ENCODE measurements at places on chromosomes 4 and X. TPM values are rescaled to one million over a fixed set of nuclear protein-coding genes. Genes with fewer than 3 reads are reported as not detected.

- no peaks in the 10 kb centered on the region for H3K36me3 ChIP-seq
- no peak overlapping the region for H3K4me3 ChIP-seq
- DNase-seq, result no peak
- no peak overlapping the region for H3K27ac ChIP-seq
Measured at GRCh38 chr4:143287572-143287923, 49.1 kb upstream of the GAB1 start.

Gene H2AZ1
- 28.8 TPM for total RNA-seq

DNA sequence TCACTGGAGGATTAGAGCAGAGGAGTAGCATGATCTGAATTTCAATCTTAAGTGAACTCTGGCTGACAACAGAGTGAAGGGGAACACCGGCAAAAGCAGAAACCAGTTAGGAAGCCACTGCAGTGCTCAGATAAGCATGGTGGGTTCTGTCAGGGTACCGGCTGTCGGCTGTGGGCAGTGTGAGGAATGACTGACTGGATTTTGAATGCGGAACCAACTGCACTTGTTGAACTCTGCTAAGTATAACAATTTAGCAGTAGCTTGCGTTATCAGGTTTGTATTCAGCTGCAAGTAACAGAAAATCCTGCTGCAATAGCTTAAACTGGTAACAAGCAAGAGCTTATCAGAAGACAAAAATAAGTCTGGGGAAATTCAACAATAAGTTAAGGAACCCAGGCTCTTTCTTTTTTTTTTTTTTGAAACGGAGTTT is 5.2 kb downstream of the HTT start:
- H3K27ac ChIP-seq, result no peak overlapping the region
- no peak overlapping the region for H3K4me3 ChIP-seq
- no peak for DNase-seq
- H3K4me1 ChIP-seq, result peaks cover 22% of the 10 kb centered on the region
- no peaks in the 10 kb centered on the region for H3K36me3 ChIP-seq
- H3K27me3 ChIP-seq, result no peaks in the 10 kb centered on the region

DNA sequence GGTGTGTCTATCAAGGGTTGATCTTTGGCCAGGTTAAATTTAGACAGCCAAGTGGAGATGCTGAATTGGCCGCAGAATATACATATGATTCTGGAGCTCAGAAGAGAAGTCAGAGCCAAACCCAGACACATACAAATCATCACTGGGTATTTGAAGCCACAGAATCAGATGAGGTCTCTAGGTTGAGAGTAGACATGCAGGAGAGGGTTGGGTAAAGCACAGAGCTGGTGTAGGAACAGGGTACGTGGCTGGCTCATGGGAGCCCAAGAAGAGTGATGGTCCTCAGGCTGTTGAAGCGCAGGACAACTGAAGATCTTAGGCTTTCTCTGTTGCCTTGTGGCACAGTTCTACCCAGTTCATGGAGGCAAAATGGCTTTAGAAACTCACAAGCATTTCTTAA is 37.7 kb downstream of the ADAMTS3 start:
- H3K27ac ChIP-seq, result no peak overlapping the region
- no peak overlapping the region for H3K4me3 ChIP-seq
- H3K36me3 ChIP-seq, result no peaks in the 10 kb centered on the region
- no peak for DNase-seq

Gene TRAM1L1
- not detected for total RNA-seq

- DNase-seq, result no peak
- H3K27me3 ChIP-seq, result no peaks in the 10 kb centered on the region
- no peak overlapping the region for H3K4me3 ChIP-seq
- H3K4me1 ChIP-seq, result no peaks in the 10 kb centered on the region
- H3K27ac ChIP-seq, result no peak overlapping the region
- H3K36me3 ChIP-seq, result no peaks in the 10 kb centered on the region
Measured at GRCh38 chr4:5785806-5786680, 75.0 kb downstream of the EVC start.

- no peaks in the 10 kb centered on the region for H3K27me3 ChIP-seq
- no peak overlapping the region for H3K27ac ChIP-seq
- no peaks in the 10 kb centered on the region for H3K36me3 ChIP-seq
- no peaks in the 10 kb centered on the region for H3K4me1 ChIP-seq
Measured at GRCh38 chr4:111802191-111802590, 343.1 kb upstream of the FAM241A start.

DNA sequence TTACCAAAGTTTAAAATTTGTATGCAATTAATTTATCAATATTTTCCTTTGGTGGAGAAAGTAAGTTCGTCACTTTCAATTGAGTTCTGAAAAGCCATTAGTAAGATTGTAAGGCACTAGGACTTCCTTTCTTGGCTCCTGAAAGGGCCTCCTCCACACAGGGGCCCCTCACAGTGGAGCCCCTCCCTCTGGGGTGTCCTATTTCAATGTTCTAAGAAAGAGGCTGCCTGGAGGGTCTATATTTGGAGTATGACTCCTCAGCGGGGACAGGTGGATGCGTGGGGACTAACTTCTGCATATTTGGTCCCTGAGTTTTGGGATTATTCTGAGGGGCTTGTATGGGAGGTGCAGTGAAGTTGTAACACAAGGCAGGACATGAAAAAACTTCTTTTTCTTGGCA is 1.6 kb upstream of the ARMCX4 start:
- no peaks in the 10 kb centered on the region for H3K36me3 ChIP-seq
- no peak for DNase-seq
- H3K4me1 ChIP-seq, result no peaks in the 10 kb centered on the region
- H3K27me3 ChIP-seq, result no peaks in the 10 kb centered on the region
- H3K27ac ChIP-seq, result no peak overlapping the region
- no peak overlapping the region for H3K4me3 ChIP-seq

Gene SLIT2
- total RNA-seq, result 1.3 TPM

GRCh38 chr4:61860376-61860775 is 660.2 kb downstream of the ADGRL3 start:
- H3K4me3 ChIP-seq, result no peak overlapping the region
- no peak overlapping the region for H3K27ac ChIP-seq
- no peaks in the 10 kb centered on the region for H3K27me3 ChIP-seq
- no peaks in the 10 kb centered on the region for H3K36me3 ChIP-seq
- no peaks in the 10 kb centered on the region for H3K4me1 ChIP-seq
- DNase-seq, result no peak

GRCh38 chr4:55103224-55103623 is 22.2 kb downstream of the KDR start:
- H3K27me3 ChIP-seq, result no peaks in the 10 kb centered on the region
- no peaks in the 10 kb centered on the region for H3K4me1 ChIP-seq
- no peak overlapping the region for H3K27ac ChIP-seq
- no peak overlapping the region for H3K4me3 ChIP-seq

DNA sequence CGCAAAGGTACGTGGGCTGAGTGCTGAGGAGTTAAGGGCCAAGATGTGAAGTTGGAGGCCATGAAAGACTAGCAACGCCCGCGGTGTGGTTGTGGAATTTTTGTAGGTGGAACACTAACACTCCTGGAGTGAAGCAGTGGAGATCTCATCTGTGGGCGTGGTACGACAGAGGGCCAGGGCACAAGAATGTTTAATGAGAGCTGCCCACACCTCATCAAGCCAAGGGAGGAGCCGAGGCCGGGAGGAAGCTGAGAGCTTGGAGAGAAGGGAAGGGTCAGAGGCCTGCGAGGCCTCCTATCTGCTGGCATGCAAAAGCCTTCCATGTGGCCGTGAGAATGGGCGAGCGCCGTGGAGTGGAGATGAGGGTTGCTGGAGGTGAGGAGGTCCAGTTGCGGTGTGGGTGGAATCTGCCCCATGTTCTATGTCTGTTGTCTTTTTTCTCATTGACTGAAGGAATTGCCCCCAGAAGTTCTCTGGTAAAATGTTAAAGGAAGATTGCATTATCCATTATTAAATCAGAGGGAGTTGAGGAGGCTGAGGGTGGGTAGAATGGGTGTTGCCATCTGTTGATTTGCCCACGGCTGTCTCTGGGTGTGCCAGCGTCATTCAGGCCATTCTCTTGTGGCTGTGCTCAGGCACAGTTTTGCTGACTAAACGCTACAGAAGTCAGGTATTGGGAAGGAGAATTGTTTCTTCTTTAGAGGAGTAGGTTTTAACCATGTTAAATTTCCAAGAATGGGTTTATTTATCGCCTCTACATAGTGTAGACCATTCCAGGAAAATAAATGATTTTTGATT is 19.8 kb downstream of the SNX25 start:
- H3K36me3 ChIP-seq, result no peaks in the 10 kb centered on the region
- no peaks in the 10 kb centered on the region for H3K4me1 ChIP-seq
- no peak overlapping the region for H3K4me3 ChIP-seq
- no peaks in the 10 kb centered on the region for H3K27me3 ChIP-seq
- no peak overlapping the region for H3K27ac ChIP-seq

GRCh38 chrX:42093756-42094155 is 170.4 kb upstream of the CASK start:
- no peaks in the 10 kb centered on the region for H3K4me1 ChIP-seq
- H3K27me3 ChIP-seq, result no peaks in the 10 kb centered on the region
- H3K4me3 ChIP-seq, result no peak overlapping the region
- no peaks in the 10 kb centered on the region for H3K36me3 ChIP-seq

Gene SOX3
- not detected for total RNA-seq

Gene CCDC110
- 0.50 TPM for total RNA-seq

Gene PHEX
- total RNA-seq, result 0.13 TPM

DNA sequence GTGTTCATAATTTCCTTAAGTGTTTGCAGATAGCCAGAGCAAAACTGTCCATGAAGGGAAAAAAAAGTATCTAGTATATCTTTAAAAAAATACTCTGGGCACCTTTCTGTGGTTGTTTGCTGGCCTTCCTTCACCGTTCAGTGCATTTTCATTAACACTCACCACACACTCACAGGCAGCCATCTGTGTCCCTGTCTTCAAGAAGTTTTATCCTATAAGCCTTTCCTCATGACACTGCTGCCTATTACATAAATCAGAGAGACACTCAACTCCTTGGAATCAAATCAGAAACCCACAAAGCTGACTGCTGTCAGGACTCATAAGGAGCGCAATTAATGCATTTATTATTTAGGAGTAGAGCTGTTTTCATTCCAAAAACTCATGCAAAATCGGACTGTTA is 1720.2 kb downstream of the PCDH7 start:
- H3K27ac ChIP-seq, result no peak overlapping the region
- no peaks in the 10 kb centered on the region for H3K4me1 ChIP-seq
- H3K36me3 ChIP-seq, result no peaks in the 10 kb centered on the region
- H3K27me3 ChIP-seq, result no peaks in the 10 kb centered on the region
- H3K4me3 ChIP-seq, result no peak overlapping the region

Gene TMPRSS11F
- not detected for total RNA-seq

DNA sequence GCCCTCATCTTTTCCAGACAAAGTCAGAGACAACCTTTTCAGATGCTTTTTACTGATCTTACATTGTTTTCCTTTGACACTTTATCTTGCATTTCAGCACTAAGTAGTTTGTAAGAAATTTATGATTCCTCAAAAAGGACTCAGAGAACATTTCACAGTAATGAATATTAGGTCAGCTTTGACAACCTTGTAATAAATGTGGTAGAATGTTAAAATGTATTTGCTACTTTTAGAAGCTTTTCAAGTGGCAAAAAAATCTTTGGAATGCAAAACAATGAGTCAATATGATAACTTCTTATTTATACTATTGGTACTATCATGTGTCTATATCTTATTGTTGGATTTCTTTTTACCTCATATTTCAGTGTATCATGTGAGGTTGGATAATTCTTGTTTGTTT is 146.2 kb upstream of the FAT4 start:
- DNase-seq, result no peak
- no peak overlapping the region for H3K4me3 ChIP-seq
- H3K27ac ChIP-seq, result no peak overlapping the region
- H3K4me1 ChIP-seq, result no peaks in the 10 kb centered on the region
